ENCODE measurements at places on chromosomes 12 and 14. TPM values are rescaled to one million over a fixed set of nuclear protein-coding genes. Genes with fewer than 3 reads are reported as not detected.

PRICKLE1 gene
- 23.9 TPM for total RNA-seq

EPYC gene
- not detected for total RNA-seq

SLC22A17 gene
- 28.4 TPM for total RNA-seq

SMCO2 gene
- not detected for total RNA-seq

TGM1 gene
- total RNA-seq, result 0.80 TPM
